ENCODE measurements at places on chromosomes 4 and X.
A peak's percentile ranks its signal among the peaks of the same experiment; 100 is the strongest.

DNA sequence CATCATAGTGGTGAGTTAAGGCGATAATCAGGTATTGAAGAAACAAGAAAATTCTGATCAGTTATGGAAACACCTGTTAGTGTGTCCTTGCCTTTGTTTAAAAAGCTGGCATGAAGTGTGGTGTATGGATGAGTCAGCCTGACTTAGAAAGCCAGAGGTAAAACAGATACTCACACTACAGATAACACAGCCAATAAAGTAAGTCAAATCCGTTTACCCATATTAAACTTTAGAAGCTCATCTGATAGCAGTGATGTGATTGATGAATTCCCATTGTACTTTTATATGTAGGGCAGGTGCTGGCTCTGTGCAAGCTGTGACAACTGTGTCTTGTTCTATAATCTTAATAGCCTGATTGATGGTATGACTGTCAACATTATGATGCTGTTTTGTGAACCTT is 1392.7 kb upstream of the IGFBP7 start:
- DNase-seq: no peak

- DNase-seq: no peak
Measured at GRCh38 chr4:10781805-10782204, 97.2 kb upstream of the CLNK start.

DNA sequence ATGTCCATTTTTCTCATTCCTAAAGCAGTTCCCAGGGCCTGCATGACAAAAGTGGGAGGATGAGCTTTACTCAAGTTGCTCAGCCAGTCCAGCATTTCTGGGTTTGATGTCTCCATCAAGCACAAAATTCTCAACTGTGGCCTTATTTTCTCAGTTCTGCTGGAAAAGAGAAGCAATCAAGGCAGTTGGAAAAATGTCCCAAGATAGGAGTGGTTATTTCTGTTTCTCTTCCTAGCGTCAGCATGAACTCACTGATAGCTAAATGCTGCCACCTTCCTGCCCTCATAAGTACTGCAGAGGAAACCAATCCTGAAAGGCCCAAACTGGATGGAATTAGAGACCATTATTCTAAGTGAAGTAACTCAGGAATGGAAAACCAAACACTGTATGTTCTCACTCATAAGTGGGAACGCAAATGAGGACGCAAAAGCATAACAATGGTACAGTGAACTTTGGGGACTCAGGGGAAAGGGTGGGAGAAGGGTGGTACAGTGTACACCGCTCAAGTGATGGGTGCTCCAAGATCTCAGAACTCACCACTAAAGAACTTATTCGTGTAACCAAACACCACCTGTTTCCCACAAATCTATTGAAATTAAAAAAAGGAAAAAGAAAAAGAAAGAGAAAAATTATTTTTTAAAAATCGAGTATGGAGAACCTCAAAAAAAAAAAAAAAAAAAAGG is 29.6 kb downstream of the ADH7 start:
- DNase-seq: peak; percentile 84

GRCh38 chr4:188867796-188868195 is 728.6 kb downstream of the TRIML1 start:
- no peak for DNase-seq

- no peak for DNase-seq
Measured at GRCh38 chr4:82747686-82748575, 50.7 kb downstream of the SCD5 start.
